ENCODE measurements at places on chromosomes 4 and X.

DNA sequence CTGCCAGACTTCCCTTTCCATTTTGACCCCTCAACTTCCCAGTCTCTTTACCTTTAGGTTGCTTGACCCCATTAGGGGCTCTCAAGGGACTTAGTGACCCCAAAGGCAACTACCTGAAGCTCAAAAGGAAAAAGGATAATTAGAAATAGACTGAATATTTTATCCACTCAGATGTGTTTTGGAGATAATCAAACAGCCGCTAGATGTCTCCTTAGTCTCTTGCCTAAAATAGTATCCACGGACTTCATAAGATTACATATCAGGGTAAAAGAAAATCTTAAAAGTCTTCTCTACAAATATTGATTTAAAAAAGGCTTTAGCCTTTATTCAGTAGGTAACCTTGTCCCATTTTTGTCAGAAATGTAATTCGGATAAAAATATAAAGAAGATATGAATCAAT lies 21.0 kb upstream of the RHOXF2 start:
- DNase-seq: no peak

GRCh38 chrX:153744210-153745066 lies 19.6 kb upstream of the PLXNB3 start:
- no peak for DNase-seq

GRCh38 chr4:97216046-97216445 lies 927.2 kb downstream of the STPG2 start:
- DNase-seq: no peak

GRCh38 chr4:130359542-130359941 lies 1263.6 kb downstream of the C4orf33 start:
- DNase-seq: no peak

DNA sequence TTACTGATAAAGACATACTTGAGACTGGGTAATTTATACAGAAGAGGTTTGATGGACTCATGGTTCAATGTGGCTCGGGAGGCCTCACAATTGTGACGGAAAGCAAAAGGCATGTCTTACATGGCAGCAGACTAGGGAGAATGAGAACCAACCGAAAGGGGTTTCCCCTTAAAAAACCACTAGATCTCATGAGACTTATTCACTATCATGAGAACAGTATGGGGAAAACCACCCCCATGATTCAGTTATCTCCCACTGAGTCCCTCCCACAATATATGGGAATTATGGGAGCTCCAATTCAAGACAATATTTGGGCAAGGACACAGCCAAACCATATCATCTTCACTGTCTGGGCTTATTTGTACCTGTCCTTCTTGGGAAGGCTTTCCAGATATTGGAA lies 22.8 kb upstream of the MUC7 start:
- no peak for DNase-seq

DNA sequence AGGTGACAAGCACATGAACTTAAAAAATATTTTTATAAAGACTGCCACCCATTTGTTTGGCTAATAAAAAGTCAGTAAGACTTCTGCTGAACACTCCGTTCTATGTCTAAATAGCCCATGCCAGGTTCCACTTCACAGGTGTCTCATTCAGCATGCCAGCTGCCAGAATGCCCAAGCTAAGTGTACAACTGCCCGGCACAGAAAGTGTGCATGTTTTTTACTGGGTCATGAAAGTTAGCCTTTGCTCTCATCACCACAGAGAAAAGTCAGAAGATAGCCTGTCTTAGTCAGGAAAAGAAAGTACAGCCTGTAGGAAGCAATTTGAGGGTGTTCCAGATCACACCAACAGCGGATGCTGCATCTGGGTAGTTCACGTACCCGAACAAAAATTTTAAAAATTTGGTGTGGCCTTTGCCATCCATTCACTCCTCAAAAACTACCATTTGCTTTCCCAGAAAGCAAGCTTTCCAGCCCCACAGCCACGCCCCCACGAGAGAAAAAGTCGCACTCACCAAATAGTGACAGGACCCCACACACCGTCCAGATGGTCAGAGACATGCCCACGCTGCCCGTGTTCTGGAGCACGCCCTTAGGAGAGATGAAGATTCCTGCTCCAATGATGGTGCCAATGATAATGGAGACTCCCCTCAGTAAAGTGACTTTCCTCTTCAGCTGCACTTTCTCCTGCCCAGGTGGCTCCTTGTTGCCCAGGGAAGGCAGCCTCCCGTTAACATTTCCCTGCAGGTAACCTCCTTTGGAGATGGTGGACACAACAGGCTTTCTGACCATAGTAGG lies 671 bp downstream of the SLC7A11 start:
- no peak for DNase-seq

DNA sequence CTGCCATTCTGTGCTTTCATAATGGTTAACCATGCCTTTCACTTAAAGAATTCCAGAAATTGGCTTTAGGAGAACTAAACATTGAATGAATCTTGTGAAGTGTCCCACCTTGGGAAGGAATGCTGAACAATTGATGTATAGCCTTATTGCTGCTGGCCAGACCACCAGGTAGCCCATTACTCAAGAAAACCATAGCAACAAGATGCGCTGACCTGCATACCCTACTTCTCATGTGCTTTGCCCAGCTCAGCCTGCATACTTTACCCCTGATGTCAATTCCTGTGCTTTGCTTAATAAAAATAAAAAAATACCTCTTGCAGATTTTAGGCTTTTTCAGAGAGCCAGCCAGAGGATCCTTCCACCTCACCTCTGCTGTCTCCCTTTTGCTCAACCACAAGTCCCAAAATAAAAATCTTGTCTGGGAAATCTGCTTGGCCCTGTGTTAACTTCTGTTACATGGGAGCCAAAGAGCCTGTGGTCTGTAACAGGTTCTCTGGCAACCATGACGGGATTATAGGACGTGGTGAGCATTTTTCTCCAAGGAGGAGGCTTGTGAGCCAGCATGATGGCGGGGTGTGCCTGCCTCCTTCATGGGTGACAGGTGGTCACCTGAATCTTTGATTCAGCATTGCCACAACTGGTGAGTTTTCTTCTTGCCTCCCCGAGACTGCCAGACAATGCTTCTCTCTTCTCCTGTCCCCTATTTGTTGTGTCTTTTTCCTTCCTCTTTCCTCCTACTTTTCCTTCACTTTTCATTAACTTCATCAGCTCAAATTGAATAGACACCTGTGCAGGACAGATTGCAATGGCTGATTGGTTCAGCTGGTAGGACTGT lies 106.8 kb downstream of the ARSJ start:
- DNase-seq: no peak

GRCh38 chrX:16665089-16665488 lies 15.1 kb downstream of the S100G start:
- DNase-seq: no peak

DNA sequence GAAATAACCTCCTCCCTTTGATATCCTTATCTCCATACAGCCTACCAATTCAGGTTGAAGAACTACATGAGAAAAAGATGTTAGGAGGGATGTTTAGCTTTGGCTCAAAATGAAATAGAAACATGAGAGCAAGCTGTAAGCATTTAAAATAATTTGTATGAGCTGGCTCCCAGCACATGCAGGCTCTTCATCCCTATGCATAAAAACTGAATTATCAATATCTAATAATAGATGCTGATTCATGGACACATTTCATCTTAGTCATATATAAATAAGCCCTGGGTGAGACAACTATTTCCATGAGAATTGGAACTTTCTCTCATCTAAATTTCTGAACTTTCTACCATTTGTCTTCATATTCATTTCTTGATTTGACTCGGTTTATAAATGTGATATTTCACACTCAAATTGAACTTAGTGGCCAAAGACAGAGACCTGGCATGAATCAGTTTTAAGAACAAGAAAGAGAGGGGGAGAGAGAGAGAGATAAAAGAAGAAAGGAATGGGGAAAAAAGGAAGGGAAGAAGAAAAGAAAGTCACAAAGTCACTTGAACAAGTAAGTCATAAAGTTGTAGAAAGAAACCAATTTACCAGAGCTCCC lies 48.9 kb upstream of the GPR174 start:
- DNase-seq: no peak

- no peak for DNase-seq
These were observed 513.8 kb upstream of the FAM241A start for GRCh38 chr4:111631215-111631999.

DNA sequence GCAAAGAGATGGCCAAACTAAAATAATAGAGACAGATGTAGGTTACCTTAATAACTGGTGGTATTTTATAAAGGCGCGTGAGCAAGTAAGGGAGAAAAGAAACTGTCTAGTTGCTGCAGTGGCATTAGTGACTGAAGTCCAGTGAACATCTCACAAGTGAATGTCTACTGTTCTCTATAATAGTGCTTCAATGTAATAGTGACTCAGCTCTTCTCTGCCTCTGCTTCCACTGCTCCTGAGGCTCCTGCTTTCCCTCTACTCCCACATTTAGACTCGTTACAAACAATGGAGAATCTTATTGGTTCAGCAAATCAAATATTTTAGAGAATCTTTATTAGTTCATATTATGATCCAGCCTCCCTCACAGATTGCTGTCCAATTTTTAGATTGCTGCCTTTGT lies 779.1 kb upstream of the HTR2C start:
- DNase-seq: no peak

DNA sequence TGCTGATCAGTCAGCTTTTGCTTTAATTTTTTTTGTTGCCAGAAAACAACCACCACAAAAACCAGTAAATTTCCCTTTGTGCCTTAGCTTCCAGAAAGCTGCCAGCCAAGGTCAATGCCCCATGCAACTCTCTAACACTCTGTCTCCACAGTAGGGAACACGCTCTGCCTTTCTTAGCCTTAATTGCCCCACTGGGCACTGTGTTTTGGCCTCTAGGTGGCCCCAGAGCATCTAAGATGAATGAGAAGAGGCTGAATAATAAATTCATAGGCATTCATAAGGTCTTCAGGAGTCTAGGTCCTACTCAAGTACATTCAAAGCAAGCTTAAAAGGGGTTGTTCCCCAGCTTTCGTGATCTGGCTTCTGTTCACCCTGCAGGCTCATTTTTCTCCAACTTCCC lies 57.7 kb upstream of the PASD1 start:
- DNase-seq: no peak
